Activated CD8-positive, alpha-beta T cell treated with anti-CD3 and anti-CD28 coated beads for 36 hours (primary cell): ENCODE measurements at places on chromosomes 12 and 14. TPM values are rescaled to one million over a fixed set of nuclear protein-coding genes. Genes with fewer than 3 reads are reported as not detected.
A peak's percentile ranks its signal among the peaks of the same experiment; 100 is the strongest.

- H3K27me3 ChIP-seq = no peaks in the 10 kb centered on the region
- H3K36me3 ChIP-seq = peaks cover 2% of the 10 kb centered on the region
- H3K27ac ChIP-seq = peak overlapping the region; percentile 66
- H3K4me1 ChIP-seq = peaks cover 45% of the 10 kb centered on the region
- no peak for DNase-seq
- no peak overlapping the region for H3K4me3 ChIP-seq
These were observed 112.5 kb downstream of the MED13L start for GRCh38 chr12:116165036-116165425.

GRCh38 chr14:24079491-24080141 lies 8.3 kb downstream of the CPNE6 start:
- peak overlapping the region; percentile 28 for H3K27ac ChIP-seq
- no peak for DNase-seq
- no peaks in the 10 kb centered on the region for H3K27me3 ChIP-seq
- H3K36me3 ChIP-seq = no peaks in the 10 kb centered on the region
- no peak overlapping the region for H3K4me3 ChIP-seq

DNA sequence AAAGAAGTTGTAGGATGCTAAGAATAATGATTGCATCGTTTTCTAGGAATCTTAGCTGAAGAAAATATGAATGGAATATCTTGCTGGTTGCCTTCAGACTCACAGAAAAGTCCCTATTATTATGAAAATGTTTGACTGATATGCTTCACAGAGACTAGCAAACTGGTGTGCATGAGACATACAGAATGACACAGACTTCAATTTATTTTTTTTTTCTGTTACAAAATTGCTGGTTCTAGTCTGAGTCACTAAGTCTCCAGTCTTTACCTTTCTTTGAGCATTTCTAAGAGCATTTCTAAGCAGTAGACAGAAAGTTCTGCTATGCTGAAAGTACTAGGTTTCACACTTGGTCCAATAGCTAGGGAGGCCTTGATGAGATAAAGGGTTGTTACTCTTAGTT lies 377.6 kb upstream of the ATP2B1 start:
- no peaks in the 10 kb centered on the region for H3K27me3 ChIP-seq
- H3K36me3 ChIP-seq = no peaks in the 10 kb centered on the region
- no peak overlapping the region for H3K4me3 ChIP-seq
- DNase-seq = no peak
- H3K4me1 ChIP-seq = peaks cover 20% of the 10 kb centered on the region

The TMEM132D gene
- total RNA-seq = not detected

The ERP27 gene
- 2.3 TPM for total RNA-seq

DNA sequence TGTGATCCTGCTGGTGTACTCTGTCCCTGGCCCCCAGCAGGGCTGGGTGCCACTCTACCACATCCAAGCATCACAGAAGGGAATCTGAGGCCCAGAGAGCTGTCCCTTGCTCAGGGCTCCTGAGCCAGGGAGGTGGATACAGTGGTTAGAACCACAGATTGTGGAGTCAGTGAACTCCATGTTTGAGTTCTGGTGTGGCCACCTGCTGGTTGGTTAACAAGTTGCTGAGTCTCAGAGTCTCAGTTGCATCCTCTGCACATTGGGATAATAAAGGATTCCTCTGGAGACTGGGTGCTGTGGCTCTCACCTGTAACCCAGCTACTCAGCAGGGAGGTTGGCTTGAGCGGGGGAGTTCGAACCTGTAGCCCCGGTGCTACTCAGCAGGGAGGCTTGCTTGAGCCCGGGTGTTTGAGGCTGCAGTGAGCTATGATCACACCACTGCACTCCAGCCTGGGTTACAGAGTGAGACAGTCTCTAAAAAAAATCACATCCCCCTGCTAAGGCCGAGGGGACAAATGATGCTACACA lies 39.4 kb downstream of the MVK start:
- peaks cover 8% of the 10 kb centered on the region for H3K27me3 ChIP-seq
- no peak overlapping the region for H3K27ac ChIP-seq
- no peaks in the 10 kb centered on the region for H3K36me3 ChIP-seq
- H3K4me3 ChIP-seq = no peak overlapping the region

GRCh38 chr12:7555752-7556151 lies 52.2 kb upstream of the CD163 start:
- no peak overlapping the region for H3K27ac ChIP-seq
- no peaks in the 10 kb centered on the region for H3K4me1 ChIP-seq
- DNase-seq = no peak
- peaks cover 20% of the 10 kb centered on the region for H3K27me3 ChIP-seq

DNA sequence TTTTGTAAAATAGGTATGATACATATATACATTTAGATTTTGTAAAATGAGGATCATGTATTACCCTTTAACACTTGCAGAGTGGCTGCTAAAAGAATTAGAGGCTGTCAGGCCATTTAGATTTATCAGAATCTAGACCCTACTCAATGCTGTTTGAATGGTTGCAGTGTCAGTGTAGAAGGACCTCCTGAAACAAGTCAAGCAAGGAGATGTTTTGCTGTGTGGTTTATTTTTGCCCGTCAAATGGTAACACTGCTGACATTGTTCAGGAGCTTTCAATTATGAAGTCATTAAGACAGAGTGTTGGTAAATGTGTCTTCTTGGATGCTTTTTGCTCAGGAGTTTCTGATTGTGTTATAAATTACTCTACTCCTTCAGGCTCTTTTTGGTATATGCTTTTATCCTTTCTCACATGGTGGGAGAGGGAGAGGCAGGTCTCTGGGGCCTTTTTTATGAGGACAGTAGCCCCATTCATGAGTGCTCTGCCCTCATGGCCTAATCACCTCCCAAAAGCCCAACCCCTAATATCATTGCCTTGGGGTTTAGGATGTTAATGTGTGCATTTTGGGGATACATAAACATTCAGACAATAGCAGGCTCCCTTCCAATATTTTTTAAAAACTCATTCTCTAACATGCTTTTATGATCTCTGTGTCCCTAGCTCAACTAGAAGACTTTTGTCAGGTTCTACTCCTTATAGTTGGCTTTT lies 16.5 kb downstream of the EID3 start:
- H3K4me3 ChIP-seq = no peak overlapping the region
- H3K4me1 ChIP-seq = no peaks in the 10 kb centered on the region
- DNase-seq = no peak
- H3K36me3 ChIP-seq = peaks cover 47% of the 10 kb centered on the region
